ENCODE measurements at places on chromosomes 3 and 15.

GRCh38 chr15:81843226-81843625, 202.6 kb downstream of the MEX3B start:
- DNase-seq = no peak

- no peak for DNase-seq
These were observed 264.3 kb upstream of the LRTM1 start for GRCh38 chr3:55191911-55192775.

GRCh38 chr3:115401851-115402501, 221.3 kb upstream of the GAP43 start:
- no peak for DNase-seq

- DNase-seq = no peak
These were observed 21.7 kb downstream of the GTF2E1 start for GRCh38 chr3:120764206-120764605.

GRCh38 chr15:37789397-37789786, 145.0 kb upstream of the TMCO5A start:
- DNase-seq = no peak

DNA sequence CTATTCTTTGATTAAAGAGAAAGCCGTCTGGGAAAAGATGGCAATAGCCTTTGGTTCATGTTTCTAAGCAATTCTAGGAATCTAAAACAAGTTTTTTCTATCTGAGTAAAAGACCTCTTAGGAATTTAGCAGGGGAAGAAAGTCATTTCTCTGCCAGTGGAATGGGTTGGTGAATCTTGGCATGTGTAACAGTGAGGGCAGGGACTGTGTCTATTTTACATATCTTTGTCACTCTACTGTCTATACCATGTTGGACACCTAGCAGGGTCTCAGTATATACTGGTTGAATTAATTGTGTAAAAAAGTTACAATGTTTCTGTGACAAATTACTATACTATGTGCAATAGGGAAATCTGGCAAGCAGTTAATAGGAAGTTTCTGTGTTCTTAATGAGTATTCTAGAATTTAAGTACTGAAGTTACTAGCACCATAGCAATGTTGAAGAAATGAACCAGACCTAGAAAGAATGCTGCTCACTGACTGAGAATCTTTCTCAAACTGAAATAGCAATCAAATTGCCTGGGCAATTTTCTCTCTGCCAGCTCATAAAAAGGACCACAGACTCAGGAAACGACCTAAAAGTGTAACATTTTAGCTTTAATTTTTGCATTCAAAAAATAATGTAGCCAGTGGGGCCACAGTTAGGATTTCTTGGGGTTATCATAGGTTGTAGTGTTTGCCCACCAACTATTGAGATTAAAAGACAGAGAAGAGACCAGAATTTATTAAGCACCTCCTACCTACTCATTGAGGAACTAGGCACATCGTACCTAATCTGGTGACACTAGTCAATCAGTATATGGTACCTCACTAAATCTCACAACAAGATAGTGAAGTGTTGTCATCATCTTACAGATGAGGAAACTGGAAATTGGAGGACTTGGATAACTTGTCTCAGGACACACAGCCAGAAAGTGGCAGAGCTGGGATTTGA, 56.2 kb upstream of the LEKR1 start:
- DNase-seq = no peak

DNA sequence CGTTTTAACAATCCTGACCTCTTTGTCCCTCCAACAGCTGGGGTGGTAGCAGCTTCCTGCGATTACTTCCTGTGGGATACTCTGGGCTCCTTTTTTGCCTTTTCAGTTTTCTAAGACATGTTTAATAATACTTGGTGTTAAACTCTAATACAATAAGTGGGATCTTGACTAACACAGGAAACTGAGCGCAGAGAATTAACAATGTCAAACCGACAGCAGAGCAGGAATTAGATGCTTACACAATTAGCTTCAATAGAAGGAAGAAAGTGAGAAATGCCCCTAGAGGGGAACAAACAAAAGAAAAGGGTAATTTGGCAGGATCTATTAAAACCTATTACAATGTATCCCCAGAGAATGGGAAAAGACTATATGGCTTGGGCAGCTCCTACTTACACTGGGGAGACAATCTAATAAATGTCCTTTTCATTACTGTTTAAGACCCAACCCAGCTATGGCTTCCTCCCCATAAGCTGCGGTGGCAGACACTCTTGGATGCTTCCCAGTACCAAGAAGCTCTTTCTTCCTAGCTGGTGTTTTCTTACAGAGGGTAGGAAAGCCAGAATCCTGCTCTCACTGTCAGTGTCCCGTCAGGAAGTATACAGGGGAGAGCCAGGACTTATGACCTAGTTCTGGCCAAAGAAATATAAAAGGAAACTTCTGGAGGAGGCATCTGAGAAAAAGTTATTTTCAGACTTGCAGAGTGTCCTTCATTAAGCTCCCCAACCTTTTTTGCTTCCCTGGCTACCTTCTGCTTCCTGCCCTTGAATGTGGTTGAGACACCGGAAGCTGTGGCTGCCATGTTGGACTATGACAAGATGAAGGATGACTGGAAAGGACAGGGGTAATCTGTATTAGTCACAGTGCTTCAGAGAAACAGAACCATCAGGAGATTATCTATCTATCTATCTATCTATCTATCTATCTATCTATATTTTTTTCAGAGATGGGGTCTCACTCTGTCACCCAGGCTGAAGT, 194.1 kb upstream of the KBTBD8 start:
- no peak for DNase-seq

- no peak for DNase-seq
These were observed 225.3 kb downstream of the XXYLT1 start for GRCh38 chr3:195045481-195046210.

- no peak for DNase-seq
These were observed 12.3 kb upstream of the C3orf22 start for GRCh38 chr3:126571078-126571477.

GRCh38 chr3:128858167-128858566, 21.3 kb upstream of the ACAD9 start:
- DNase-seq = no peak

- no peak for DNase-seq
These were observed 142.6 kb upstream of the THBS1 start for GRCh38 chr15:39438260-39438659.

DNA sequence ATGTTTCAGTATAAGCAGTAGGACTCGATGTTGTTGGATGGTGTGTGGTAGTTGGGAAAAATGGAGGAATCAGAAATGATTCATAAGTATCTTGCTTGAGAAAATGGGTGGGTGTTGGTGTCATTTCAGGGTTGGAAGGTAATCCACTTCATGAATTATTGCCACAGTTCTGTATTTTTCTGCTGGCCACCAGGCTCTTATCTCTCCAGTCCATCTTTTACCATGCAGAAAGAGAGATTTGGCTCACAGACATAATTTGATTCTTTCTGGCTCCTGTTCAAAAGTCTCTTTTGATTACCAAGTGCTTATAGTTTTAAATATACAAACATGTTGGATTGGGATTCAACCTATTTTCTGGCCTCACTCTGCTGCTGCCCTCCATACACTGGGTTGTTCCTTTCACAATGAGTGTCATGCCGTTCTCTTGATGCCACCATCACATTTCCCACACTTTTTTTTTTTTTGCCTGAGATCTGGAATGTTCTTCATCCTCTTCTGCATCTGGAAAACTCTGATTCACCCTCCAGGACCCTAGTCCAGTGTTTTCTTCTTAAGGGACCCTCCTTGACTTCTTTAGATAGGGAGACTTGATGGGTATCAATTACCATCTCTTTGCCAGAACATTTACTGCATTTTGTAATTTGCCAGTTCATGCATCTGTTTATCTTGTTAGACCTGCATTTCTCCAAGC, 69.4 kb upstream of the GAP43 start:
- no peak for DNase-seq

DNA sequence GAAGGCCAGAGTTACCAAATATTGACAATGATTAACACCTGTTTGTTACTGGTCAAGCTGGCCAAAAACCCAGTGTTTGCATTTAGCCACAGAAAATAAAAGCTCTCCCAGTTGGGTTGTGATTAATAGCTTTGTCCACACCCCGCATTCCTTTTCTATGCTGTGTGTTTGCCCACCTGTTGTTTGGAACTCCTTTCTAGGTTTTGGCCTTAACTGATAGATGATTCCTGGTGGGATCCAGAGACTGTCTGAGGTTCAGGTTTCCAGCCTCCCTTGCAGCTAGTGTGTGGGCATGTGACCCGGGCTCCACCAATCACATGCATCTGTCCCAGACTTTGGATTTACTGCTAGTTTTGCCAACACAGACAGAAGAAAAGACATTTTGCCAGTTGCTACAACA, 83.8 kb downstream of the PTPRG start:
- DNase-seq = no peak

DNA sequence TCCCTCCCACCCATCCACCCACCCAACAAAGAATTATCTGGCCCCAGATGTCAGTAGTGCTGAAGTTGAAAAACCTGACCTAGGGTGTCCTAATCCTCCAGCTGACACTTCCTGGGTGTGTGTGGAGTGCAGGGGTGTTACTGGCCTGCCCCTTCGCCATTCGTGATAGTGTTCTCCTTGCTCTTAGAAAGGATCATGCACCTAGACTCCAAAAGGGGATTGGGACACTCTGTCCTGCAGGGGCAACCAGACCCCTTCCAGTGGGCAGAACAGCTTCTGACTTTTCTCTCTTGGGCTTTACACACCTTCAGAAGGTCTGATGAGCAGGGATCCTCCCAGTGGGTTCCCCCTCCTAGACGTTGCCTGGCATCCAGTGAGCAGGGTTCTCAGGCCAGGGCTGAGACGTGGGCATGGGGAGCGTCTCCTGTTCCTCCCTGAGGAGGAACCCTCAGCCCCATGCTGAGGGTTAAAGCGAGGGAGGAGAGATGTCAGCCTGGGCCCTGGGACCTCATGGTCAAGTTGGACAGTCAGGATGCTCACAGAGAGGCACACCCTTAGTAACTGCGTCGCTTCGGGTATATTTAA, 75.0 kb downstream of the AAGAB start:
- DNase-seq = no peak

DNA sequence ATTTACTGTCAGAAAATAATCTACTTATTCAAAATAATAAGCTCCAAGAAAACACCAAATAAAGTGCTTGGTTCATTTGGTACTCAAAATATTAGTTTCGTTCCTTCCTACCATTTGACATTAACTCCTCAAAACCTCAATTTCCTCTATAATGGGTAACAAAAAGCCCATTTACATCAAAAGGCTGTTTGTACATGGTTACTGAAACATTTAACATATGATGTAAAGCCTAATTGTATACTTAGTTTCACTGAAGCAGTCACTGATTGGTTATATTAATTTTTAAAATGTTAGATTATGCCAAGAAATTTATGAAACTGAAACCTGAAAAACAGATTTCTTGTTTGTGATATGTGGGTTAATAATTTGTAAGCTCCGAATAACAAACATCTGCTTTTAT, 14.7 kb downstream of the XRN1 start:
- DNase-seq = no peak

DNA sequence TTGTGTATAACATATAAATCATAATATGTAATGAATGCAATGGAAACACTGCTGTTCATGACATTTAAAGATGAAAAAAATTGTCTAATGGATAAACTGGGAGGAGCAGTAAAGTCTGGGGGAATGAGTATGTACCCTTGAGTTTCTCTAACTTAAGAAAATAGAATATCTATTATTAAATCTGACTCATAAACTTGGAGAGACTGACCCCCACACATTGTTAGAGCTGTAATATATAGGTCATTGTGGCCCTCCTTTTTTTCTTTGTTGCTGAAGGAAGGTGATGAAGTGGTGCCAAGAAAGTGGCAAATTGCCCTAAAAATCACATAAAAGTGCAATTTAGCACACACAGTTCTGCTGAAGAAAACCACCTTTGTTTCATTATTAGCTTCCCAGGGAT, 389.8 kb upstream of the RARB start:
- DNase-seq = no peak

- no peak for DNase-seq
These were observed 213.1 kb downstream of the FGF12 start for GRCh38 chr3:192514081-192514753.

DNA sequence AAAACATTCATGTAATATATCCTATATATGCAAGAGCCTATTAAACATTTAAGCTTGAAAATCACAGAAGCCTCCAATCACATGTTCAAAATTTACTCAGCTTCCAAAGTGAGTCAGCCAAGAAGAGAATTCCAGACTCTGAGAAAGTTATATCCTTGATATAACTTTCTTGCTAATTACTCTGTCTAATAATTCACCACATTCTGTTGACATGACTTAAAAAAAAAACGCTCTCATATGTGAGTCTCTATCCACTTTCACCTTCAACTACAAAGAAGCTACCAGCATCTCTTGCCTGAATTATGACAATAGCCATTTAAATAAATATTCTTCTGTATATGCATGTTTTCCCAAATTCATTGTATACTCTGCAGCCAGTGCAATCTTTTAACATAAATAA, 1116.3 kb upstream of the CADM2 start:
- no peak for DNase-seq

DNA sequence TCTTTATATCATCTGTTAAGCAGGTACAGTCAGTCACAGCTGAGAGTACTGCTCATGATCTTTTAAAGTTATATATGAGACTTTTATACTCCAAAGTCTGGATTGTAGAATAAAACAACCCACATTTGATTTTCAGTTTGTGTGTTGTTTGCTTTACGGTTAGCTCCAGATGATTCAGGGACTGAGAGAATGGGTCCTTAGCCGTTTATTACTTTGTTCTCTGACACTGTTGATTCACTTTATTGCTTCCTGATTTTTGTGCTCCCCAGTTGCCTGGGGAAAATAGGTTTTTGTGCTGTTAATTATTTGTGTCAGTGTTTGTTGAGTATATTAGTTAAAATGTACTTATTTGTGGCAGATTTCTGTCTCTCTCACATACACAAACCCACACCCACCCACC, 8.6 kb upstream of the EBLN2 start:
- no peak for DNase-seq

- no peak for DNase-seq
These were observed 17.0 kb downstream of the SLC35G2 start for GRCh38 chr3:136835813-136836510.

- no peak for DNase-seq
These were observed 1.1 kb downstream of the MCF2L2 start for GRCh38 chr3:183427196-183427875.

GRCh38 chr15:62454567-62455172, 289.6 kb upstream of the C2CD4B start:
- no peak for DNase-seq

- DNase-seq = no peak
These were observed 21.4 kb downstream of the CHDH start for GRCh38 chr3:53824795-53825194.

DNA sequence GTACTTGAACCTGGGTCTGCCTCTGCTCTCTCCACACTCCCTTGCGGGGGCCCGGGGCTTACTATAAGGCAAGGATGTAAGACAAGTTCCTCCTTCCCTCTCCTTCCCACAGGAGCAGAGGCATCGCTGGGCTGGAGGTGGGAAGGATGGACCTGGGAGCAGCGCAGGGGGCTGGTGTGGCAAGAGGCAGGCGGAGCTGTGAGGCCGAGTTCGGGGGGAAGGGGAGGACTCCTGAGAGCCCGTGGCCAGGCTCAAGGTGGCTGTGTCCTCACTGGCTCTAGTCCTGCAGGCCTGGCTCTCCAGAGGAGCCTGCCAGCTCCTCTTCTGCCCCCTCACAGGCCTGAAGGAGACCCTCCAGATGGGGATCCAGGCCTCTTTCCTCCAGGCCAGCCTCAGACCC, 1.0 kb upstream of the NR2E3 start:
- no peak for DNase-seq

- no peak for DNase-seq
These were observed 113.9 kb downstream of the MEGF11 start for GRCh38 chr15:66139591-66140207.

Measured in stimulated activated CD4-positive, alpha-beta T cell treated with anti-CD3 and anti-CD28 coated beads, Interleukin-2, amount 100 ng/mL, for 48 hours (primary cell).